ENCODE measurements at places on chromosomes 1 and 21.

DNA sequence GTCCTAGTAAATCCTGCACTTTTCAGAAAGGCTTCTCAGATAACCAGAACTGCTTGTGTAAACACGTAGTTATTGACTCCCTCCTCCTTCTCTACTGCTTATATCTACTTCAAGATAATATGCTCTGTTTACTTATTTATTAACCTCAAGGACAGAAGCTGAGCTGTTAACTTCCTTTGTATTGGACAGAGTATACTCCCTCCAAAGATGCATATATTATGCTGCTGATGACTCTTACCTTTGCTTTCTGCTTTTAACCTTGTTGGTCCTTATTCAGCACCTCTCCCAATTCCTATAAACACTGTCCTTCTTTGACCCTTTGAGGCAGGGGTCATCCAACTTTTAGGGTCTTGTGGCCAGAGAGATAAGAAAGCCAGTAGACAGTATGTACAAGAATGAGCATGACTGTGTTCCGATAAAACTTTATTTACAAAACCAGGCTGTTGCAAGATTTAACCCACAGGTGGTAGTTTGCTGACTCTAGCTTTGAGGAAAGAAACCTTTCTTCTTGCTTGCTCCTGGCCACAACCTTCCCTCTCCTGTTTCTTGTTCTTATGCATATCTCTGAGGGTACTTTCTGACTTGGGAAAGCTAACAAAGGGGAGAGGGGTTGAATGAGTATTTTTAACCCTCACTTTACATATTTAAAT is 4.9 kb downstream of the TPM3 start:
- no peak for DNase-seq

DNA sequence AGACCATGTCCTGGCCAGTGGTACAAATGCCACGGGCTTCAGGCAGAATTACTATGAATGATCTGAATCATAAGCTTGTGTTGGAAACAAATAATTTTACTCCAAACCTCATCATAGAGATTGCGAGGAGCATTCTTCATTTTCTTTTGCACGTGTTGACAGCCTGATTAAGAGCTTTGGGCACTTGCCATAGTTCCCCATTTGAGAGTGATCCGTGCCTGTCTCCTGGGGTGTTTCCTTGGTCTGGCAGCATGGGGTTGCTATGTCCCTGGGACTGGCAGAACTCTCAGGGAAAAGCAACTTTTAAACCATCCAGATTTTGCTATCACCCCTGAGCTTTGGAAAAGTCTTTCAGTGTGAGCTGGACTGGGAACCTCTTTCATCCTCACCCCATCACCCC is 54.3 kb upstream of the KCNJ6 start:
- DNase-seq, result no peak

DNA sequence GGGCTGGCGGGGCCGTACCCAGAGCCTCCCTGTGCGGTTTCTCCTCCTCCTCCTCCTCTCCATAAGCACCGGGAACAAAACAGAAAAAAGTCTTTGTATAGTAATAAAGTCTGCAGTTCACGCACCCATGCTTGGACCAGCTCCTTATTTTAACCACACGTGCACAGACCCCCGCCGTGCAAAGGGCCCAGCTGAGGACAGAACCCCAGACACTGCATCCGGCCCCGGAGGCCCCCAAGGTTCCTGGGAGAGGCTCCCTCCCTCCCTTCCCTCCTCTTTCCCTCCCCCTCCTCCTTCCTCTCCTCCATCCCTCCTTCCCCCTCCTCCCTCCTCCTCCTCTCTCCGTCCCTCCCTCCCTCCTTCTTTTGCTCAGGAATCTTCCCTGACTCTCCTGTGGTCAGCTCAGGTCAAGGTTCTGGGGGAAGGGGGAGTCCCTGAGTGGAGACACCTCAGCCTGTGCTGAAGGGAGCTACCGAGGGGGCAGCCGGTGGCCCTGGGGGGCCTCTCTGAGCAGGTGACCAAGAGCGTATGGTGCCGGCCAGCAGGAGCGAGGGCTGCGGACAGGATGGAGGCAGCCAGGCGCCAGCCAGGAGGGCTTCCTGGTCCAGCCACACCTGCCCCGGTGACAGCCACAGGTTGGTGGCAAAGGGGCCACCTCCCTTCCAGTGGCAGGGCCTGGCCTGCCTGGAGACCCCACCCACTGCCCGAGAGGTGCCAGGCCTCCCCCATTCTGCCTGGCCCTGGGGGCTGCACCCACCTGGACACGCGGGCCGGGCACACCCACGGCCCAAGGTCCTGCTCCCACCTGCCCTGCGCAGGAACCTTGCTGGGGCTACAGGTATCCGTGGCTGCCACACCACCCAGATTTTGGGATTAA is 3.2 kb upstream of the TTLL10 start:
- DNase-seq, result no peak

DNA sequence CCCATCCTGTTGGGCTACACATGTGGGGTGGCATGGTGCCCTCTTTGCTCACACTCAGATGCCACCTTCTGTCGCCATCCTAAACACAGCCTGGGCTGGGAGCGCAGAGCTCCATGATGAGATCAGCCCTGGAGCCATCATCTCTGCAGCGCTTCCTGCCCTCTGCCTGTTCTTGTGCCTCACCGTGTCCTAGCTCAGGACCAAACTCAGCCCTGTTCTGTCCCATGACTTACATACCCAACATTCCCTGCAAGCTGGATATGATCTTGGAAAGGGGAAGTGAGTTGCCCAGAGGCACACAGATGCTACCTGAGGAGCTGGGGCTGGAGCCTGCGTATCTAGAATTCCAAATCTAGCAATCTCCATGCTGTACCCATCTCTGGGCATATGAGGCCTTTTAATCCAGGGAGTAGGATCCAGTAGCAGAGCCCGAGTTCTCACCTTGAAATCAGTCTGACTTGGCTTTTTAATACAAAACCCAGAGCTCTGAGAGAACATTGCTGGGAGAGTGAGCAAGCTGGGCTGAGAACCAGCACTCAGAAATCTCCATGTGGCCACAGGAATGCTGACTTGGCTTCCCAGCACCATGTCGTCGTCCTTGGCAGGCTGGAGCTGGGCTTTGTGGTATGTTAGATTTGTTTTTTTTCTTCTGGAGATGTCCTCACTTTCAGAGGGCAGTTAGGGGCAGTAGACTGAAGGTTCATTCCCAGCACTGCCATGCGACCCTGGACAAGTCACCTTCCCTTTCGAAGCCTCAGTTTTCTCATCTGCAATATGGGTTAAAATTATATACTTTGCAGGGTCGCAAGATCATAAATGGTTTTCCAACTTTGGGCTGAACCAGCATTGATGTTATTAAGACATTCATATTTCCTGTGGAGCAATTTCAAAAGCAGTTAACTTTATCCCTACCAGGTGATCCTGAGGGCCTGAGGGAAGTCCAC is 2.6 kb downstream of the ALPL start:
- peak; percentile 49 for DNase-seq

GRCh38 chr1:46425726-46426125 is 31.6 kb downstream of the FAAH start:
- no peak for DNase-seq

DNA sequence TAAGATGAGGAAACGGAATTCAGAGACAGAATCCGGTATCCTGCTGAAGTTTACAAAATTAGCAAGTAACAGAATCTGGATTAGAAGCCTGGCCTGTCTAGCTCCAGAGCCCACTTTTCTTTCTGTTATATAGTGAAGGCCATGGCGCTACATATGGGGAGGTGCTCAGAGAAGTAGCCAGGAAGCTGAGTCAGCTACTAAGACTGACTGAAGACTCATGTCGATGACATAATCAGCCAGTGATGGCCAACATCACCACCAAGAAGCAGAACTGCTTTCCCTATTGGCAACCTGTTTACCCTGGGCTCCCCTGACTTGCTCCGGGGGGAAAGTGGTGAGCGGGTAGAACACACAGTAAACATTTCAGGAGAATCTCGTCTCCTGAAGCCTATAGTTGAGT is 18.8 kb downstream of the LRRC52 start:
- no peak for DNase-seq

GRCh38 chr1:90973897-90974798 is 47.7 kb downstream of the ZNF644 start:
- DNase-seq, result peak; percentile 7

- no peak for DNase-seq
Observed at GRCh38 chr21:28215214-28215954, 777.3 kb downstream of the LTN1 start.

Measured in H54 (cell line).